ENCODE measurements at places on chromosomes 5 and 9. TPM values are rescaled to one million over a fixed set of nuclear protein-coding genes. Genes with fewer than 3 reads are reported as not detected.

GRCh38 chr5:65479527-65479926 lies 2.2 kb downstream of the ADAMTS6 start:
- DNase-seq = no peak

GRCh38 chr9:119154527-119154926 lies 214.7 kb downstream of the BRINP1 start:
- DNase-seq = no peak

DNA sequence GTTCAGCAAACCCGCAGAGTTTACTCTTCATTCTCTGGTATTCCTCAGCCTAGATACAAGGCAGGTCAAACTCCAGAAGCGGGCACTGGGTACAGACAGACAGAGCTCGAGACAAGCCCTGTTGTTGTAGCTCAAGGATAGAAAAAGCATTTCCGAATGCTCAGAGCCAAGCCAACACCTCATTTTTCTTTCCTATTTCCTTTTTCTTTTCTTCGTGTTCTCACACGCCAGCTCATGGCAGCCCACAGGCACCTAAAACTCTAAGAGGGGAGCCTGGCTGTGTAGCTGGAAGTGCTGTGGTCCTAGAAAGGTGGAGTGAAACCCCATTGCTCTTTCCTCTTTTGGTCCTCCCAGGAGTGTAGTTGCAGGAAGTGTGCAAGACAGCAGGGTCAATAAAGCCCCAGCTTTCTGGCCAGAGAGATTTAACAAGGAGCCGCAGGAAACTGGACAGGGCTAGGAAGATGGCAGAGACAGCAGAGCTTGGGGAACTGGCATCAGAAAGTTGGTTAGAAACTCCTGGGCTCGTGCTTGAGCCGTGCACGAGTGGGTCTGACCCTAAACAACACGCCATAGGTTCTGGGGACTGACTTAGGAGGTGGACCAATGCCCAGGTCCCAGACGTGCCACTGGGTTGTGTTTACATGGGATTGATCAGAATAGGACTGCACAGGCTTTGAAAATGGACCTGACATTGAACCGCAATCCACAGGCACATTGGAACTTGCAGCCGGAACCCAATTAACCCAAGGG lies 41.6 kb downstream of the ADAMTS2 start:
- DNase-seq = no peak

- DNase-seq = no peak
These were observed 27.3 kb upstream of the HSPA9 start for GRCh38 chr5:138602371-138603000.

DNA sequence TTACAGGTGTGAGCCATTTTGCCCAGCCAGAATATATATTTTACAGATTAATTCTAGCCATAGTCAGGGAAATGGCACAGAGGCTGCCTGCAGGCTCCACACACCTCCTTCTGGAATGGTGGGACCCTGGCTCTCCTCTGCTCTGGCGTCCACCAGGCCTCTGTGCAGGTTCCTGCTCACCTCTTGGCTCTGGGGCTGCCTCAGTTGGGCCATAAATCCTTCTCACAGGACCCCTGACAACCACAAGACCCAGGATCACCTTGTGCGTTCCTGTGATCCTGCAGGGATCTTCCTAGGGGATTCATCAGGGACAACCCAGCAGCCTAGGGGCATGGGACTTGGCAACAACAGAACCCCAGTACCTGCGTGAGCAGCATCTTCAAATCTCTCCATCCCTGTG lies 93.0 kb upstream of the FSTL4 start:
- no peak for DNase-seq

DNA sequence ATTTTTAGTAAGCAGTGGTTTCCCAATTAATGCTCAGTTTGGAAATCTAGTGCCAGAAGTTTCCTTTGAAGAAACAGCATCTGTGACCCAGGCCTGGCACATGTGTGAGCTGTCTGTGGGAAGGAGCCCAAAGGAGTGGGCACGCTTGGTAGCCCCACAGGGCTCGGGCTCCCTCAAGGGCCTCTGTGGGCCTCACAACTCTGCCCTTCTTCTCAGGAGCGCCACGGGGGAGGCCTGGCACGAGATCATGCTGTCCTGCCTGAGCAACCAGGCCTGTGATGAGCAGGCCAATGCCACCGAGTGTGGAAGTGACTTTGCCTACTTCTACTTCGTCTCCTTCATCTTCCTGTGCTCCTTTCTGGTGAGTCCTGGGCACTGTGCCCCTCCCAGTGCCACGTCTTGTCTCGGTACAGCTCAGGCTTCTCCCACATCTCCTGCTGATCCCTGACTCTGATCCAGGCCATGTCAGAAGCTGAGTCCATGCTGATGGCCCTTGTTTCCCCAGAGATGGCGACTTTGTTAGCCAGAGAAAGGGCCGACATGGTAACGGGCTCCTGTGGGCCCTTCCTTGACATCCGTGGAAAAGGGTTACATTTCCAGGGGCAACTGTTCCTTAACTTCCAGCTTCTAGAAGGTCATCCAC lies 200.4 kb downstream of the CACNA1B start:
- no peak for DNase-seq

DNA sequence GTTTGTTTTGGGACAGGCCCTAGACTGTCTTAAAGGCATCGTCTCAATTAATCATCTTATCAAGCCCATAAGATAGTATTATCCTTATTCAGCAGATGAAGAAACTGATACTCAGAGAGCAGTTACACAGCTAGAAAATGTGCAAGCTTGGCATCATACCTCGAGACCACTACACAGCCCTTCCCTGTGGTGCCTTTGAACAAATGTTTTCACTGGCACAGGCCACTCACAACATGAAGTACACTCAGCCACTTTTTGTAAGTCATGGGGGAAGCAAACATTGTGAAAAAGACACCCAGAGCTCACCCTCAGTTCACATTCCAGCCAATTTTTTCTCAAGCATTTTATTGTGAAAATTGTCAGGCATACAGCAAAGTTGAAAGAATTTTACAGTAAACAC lies 122.5 kb downstream of the WDR41 start:
- no peak for DNase-seq

GRCh38 chr5:82403724-82404123 lies 125.6 kb upstream of the RPS23 start:
- DNase-seq = no peak

- DNase-seq = no peak
These were observed 94.8 kb downstream of the ATP10B start for GRCh38 chr5:160757194-160757593.

DNA sequence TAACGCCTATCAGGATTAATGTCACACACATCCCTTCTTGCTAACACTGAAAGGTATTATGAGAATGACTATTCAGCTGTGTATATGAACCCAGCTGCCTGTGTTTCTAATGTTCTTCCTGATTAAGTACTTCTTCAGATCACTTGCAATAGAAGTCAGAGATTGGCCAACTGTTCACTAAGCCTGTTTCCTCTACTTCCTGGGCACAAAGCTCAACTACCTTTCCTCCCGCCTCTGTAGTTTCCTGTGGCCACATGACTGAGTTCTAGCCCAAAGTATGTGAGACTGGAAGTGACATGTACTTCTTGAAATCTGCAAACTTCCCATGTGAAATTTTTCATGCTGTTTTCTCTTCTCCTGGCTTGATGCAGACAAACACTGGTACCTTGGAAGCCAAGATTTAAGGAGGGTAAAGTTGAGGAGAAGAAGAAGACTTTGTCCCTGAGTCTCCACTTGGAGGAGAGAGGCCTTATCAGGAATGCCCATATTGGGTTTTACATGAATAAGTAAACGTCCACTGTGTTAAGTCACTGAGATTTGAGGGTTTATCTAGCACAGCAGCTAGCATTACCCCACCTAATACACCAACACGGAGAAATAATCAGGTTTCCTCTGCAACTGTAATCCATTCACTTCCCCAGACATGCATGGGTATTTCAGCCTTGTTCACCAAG lies 58.6 kb downstream of the SLIT3 start:
- DNase-seq = no peak

DNA sequence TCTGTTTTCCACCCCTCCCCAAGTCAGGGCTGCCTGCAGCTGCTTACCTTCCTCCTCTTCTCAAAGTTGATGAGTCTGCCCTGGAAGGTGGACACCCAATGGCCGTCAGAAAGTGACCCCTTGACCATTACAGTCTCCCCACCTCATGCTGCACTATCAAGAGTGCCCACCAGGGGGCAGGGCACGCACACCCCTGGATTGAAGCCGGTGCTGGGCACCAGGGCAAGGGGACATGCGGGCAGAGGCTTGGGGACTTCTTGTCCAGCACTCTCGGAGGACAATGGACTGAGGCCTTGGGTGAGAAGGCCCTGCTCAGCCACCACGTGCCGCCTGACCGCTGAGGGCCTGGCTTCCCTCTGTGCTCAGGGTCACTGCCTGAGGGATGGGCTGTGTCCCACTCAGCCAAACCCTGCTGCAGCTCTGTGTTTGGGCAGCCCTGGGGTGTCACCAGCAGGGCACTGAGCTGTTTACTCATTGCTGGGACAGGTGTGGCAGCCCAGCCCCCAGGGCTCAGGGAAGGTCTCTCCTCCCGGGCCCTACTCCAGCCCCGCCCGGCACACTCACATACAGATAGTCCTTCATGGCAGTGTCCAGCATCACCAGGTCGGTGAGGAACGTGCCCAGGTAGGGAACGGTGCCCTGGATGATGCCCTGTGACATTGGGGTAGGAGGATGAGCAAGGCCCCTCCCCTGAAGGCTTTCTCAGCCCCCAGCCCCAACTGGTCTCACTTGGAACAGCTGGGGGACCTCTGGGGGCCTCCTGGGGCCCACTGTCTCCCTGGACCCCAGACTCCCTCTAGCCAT lies 17.7 kb downstream of the RALGDS start:
- DNase-seq = no peak

DNA sequence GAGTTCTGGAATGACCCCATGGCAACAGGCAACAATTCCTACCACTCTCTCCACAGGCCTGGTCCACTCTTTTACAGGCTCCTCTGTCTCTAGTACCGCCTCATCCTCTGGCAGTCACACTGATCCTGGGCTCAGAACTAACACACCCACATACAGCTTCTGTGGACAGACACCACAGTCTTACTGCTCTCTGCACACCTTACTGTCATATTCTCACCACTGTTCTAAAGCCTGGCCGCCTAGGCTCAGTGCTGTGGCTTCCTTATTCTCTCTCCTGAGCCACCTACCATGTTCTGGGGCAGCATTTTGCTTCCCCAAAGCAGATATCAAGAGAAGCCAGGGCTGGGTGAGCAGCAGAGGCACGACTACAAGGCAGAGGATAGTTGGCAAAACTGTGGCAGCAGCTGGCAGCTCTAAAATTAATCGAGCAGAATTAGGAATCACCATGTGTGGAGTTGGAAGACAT lies 14.8 kb downstream of the REEP5 start:
- no peak for DNase-seq

DNA sequence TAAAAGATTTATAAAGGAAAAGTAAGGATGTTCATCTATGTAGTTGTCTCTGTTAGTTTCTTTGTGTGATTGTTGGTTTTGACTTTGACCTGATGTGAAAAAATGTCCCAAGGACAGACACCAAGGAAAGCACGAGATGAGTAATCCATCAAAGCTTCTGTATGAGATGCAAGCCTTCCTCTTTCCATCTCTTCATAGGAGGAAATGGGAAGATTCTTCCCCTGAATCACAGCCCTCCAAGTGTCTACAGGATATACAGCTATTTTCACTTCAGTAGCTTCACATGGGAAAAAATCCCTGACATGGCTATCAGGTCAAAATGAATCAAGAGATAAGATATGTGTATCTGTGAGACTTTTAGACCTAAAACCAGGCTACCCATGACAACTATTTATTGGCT lies 29.0 kb upstream of the CEMIP2 start:
- DNase-seq = no peak

- DNase-seq = peak; percentile 35
These were observed 1.3 kb downstream of the QSOX2 start for GRCh38 chr9:136244122-136244968.

DNA sequence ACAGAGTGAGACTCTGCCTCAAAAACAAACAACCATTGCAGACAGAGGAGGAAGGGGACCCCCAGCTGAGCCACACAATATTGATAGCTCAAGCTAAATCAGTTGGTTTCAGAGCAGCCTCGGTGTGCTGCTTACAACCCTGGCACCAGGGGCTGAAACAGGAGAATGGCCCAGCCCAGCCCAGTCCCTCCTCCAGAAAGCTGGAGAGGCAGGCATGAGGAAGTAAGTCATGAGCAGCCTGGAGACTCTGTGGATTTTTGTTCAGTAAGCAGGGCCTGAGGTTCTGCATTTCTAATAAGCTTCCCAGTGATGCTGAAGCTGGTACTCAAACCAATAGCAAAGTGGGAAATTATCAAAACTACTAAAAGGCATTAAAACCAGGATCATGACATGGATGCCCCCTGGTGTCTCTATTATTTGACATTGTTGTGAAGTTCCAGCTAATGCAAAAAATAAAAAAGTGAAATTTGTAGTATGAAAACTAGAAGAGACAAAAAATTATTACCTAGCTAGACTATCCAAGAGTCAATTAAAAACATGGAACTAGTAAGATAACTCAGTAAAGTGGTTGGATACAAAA lies 14.2 kb downstream of the PRRT1B start:
- no peak for DNase-seq

GRCh38 chr9:120767451-120767850 lies 25.8 kb downstream of the FBXW2 start:
- DNase-seq = no peak

- no peak for DNase-seq
These were observed 11.2 kb upstream of the EGR1 start for GRCh38 chr5:138454121-138454520.

DNA sequence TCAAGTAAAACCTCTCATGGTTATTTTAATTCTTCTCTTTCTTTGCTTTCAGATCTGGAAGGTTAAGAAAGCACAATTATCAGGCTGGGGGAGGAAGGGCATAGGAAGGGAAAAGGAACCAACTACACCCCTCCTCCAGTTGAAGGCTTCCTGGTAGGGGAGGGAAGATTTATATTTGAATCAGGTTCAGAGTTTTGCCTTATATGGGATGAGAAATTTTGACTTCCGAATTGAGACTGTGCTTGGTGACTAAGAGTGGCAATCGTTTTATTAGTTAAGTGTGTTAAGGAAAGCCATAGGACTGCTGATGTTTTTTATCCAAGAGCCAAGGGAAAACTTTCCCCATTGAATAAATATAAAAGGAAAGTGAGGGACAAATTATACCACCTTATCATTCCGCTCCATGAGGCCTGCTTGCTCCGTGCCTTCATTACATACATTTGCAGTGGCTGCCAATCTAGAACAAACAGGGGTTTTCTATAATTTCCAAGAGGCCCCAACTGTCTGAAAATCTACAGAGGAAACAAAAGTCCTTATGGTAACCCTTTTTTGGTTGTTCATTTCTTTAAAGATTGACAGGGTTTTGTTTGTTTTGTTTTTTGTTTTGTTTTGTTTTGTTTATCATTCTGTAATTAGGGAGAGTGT lies 115.7 kb upstream of the EPB41L4A start:
- DNase-seq = no peak

GRCh38 chr9:4620057-4620765 lies 41.9 kb upstream of the PLPP6 start:
- no peak for DNase-seq

GRCh38 chr5:94993491-94993890 lies 291.4 kb downstream of the MCTP1 start:
- no peak for DNase-seq

- DNase-seq = no peak
These were observed 171.3 kb downstream of the PSAT1 start for GRCh38 chr9:78468231-78468630.

- DNase-seq = no peak
These were observed 273.2 kb upstream of the PANK3 start for GRCh38 chr5:168852329-168852728.

Gene RLN1
- 0.87 TPM for total RNA-seq

Gene NUTM2G
- not detected for total RNA-seq

Gene CCDC152
- total RNA-seq = 5.5 TPM

Gene CTSV
- 0.48 TPM for total RNA-seq

Gene NRG2
- total RNA-seq = not detected

Data from activated T-helper 2 cell treated with anti-CD3 and anti-CD28 coated beads, Interferon-gamma antibody, Interleukin-2, Interleukin-4, amounts not matched to agents 10 μg/mL and 5 μg/mL and 100 μg/mL, durations not matched to agents 14 hours and 24 hours and 36 hours (primary cell).